ENCODE measurements at places on chromosomes 16 and 17. TPM values are rescaled to one million over a fixed set of nuclear protein-coding genes. Genes with fewer than 3 reads are reported as not detected.

Gene CEP295NL
- 0.20 TPM for total RNA-seq

Gene TMEM238L
- total RNA-seq, result not detected

Gene CA5A
- total RNA-seq, result not detected

Gene CDH5
- total RNA-seq, result 798 TPM

Gene SHCBP1
- total RNA-seq, result 37.5 TPM

Gene TBC1D3I
- not detected for total RNA-seq

Gene TEX14
- total RNA-seq, result 0.27 TPM

Gene CLEC3A
- not detected for total RNA-seq

Gene SPN
- total RNA-seq, result not detected

Gene GNPTG
- total RNA-seq, result 46.0 TPM

Gene EFCAB5
- total RNA-seq, result not detected

Gene NPW
- 3.1 TPM for total RNA-seq

Gene ZG16B
- total RNA-seq, result 1.5 TPM

Gene AIPL1
- total RNA-seq, result 0.67 TPM

Gene RHBDF1
- 23.3 TPM for total RNA-seq

Gene CFAP97D1
- not detected for total RNA-seq

Data from mammary microvascular endothelial cell (primary cell).